ENCODE measurements at places on chromosomes 12 and 14.

DNA sequence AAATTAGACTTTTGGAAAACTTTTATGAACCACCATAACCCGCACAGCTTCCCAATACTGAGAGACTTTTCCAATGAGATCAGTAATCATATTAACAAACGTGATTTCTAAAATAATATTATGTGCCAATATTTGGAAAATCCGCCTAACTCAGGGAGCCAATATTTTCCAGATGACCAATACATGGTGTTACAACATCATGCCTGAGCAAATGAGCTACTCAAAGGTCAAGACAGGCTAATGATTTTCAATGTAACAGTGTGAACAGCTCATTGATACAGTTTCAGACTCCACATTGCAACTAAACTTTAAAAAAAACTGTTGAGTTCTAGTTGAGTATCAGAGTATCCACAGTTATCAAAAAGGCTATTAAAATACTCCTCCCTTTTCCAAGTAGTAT lies 46.8 kb downstream of the RNF34 start:
- DNase-seq, result no peak

DNA sequence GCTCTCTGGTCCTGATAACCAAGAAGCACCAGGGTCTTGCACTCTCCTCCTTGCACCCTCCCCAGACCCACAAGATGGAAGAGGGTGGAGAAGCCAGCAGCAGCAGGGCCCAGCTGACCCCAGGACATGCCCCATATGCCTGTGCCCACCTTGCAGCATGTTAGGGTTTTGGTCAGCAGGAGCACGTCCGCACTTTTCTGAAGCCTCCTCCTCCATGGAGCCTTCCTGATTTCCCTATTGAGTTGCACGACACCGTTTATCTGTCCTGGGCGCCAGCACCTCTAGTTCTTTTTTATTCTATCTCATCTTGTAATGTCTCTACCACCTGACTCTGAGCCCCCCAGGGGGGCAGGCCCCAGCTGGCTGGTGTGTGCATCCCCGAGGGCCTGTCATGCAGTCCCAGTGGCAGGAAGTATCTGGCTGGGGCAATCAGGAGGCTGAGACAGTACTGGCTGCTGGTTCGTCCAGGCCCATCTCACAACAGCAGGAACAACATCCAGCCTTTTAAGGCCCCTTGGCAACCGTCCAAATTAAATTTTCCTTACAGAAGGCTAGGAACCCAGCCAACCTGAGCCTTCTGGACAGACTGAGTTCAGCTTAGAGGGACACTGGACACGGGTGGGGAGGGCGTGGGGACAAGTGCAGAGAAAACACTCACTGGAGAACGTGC lies 39.6 kb downstream of the CCDC85C start:
- DNase-seq, result no peak

DNA sequence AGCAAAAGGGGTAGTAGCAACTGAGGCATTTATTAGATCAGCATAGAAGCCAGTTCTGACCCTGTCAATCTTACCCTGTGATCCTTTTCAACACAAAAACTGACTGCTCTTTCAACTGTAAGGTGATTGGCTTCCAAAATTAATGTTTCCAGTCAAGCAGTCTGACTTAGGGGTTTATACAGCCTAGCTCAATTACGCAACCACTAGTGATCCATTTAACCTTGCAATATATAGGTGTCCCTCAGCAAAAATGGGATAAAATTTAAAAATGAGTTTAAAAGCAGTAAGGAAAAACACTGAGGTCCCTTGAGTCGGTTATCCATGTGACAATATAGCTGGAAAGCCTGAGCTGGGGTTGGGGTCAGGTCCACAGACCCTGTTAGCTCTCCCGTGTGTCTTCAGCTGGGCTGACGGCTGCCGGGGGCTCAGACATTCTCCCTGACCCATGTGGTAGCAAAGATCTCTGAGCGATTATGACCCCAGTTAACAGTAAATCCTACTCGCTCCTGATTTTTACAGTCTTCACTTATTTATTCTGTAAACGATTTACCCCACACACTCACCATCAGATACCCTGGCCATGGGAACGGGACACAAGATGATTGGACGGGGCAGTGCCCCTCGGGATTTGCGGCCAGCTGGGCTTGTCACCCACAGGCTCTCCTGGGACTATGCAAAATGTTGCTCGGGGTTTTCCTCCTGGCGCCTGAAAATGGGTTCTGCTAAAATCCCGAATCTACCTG lies 16.6 kb downstream of the ADGRD1 start:
- no peak for DNase-seq

- no peak for DNase-seq
Measured at GRCh38 chr12:107449891-107450290, 235.7 kb upstream of the PWP1 start.

GRCh38 chr12:48781750-48782456 lies 7.0 kb downstream of the ADCY6 start:
- no peak for DNase-seq

GRCh38 chr12:53056901-53057300 lies 7.0 kb downstream of the TNS2 start:
- no peak for DNase-seq

DNA sequence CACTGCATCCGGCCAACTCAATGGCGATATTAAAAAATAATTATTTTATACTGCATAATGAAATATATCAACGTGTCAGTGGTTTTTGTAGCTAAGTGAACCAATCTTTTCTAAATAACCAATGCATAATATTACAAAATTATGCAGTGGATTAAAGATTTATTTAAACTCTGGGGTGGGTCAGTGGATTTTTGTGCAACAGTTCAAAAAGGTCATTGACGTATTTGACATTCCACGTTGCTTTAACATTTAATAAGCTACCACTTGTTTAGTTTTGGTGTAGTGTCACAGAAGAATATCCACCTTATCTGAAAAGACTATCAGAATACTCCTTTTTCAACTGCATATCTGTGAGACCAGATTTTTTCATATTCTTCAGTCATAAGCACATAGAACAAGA lies 2.6 kb downstream of the ZC3H14 start:
- no peak for DNase-seq

DNA sequence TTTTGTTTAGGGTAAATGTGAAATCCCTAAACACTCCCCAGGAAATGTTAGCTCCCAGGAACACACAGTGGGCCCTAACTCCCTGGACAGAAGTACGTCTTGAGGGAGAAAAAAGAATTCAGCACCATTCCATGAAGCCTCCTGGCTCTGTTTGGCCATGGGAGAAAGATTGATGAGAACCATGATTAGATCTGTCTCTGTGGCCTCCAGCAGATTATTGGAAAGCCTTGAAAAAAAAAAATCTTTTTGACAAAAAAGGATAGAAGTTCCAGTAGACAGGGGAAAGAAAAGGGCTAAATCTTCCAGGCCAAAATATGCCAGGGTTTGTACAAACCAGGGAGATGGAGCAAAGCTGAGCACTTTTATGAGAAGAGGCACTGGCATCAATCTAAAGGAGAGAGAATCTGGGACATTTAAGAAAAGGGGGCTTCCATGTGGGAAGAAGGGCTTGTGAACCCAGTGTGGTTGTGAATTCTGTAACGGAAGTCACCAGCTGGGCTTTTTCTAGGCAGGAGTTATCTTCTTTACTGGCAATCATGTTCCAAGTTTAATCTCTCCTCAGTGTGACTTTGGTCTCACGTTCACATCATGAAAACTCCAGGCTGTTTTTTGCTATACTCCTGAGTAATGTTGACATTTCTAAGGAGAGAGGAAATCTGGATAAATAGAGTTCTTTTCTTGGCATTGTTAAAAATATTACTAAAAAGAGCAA lies 426.7 kb downstream of the RAD51B start:
- no peak for DNase-seq
